ENCODE measurements at places on chromosomes 4 and X.

DNA sequence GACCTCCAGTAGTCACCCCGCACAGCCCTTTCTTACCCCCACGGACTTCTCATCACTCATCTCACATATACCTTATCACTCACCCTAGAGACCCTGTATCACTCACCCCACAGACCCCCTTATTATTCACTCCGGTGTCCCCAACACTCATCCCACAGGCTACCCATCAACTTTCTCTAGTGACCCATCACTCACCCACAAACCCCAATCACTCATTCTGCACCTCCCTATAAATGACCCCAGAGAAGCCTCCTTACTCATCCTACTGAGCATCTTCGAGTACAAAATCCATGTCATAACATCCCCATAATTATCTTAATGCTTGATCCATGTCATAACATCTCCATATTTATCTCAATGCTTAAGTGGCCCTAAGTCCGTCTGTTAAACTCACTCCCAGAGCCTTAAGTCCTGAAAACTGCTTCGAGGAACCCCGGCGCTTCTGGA, 934 bp downstream of the ZNF41 start:
- DNase-seq, result no peak

DNA sequence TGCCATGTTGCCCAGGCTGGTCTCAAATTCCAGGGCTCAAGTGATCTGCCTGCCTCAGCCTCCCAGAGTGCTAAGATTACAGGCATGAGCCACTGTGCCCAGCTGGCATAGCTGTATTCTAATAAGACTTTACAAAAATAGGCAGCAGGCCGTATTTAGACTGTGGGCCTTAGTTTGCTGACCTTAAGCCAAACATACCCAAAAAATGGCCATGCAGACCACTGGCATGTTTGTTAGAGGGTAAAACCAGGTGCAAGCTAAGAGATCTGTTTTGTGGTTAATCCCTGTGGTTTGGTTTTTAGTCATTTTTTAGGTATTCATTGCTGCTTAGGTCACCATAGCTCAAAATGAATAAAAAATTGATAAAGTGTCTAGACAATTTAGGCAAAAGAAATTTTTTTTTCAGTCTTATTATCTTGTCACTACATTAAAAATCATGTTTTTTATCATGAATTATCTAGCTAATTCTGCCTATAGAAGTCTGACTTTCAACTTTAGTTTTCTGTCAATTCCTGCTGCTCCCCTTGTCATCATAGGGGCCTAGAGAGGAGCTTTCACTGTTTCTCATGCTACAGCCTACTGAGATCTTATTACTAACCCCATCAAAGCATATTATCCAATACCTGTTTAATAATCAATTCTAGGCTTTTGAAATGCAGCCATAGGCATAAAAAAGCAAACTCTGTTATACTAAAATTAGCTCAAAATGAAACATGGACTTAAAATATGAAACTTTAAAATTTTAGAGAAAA, 7.5 kb upstream of the SPINK2 start:
- no peak for DNase-seq

GRCh38 chr4:5209862-5210261, 158.6 kb downstream of the STK32B start:
- no peak for DNase-seq

- no peak for DNase-seq
These were observed 1.8 kb upstream of the KLHL4 start for GRCh38 chrX:87515836-87516235.

DNA sequence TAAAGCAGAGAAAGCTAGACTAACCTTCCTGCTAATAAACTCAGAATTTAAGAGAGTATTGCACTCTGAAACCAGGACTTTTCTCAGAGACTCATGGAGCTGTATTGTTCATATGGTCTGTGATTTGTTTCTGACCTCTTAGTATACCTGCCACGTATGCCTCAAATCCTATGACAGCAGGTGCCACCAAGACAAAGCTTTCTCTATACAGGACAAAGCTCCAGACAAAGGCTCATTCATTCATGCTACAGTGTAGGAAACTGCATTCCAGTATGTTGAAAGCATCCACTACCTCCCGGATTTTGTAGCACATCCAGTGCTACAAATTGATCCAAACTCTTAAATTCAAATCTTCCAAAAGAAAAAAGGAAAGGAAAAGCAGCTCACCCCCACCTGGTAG, 178.3 kb downstream of the CHIC2 start:
- no peak for DNase-seq

- no peak for DNase-seq
These were observed 662 bp downstream of the APBB2 start for GRCh38 chr4:41213625-41214135.

- DNase-seq, result no peak
These were observed 2.5 kb downstream of the ARSJ start for GRCh38 chr4:113976741-113977525.

DNA sequence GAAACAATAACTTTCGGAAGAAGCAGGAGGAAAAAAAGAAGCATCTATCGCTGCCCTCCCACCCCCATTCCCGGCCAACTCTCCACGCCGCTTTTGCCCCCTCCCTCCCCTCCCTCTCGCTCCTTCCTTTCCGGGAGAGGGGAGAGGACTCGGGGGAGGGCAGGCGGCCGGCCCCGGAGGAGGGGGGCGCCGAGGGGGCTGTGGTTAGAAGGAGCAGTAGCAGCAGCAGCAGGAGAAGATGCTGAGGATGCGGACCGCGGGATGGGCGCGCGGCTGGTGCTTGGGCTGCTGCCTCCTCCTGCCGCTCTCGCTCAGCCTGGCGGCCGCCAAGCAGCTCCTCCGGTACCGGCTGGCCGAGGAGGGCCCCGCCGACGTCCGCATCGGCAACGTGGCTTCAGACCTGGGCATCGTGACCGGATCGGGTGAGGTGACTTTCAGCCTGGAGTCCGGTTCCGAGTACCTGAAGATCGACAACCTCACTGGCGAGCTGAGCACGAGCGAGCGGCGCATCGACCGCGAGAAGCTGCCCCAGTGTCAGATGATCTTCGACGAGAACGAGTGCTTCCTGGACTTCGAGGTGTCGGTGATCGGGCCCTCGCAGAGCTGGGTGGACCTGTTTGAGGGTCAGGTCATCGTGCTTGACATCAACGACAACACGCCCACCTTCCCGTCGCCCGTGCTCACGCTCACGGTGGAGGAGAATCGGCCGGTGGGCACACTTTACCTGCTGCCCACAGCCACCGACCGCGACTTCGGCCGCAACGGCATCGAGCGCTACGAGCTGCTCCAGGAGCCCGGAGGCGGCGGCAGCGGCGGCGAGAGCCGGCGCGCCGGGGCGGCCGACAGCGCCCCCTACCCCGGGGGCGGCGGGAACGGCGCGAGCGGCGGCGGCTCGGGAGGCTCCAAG, 1.3 kb downstream of the PCDH7 start:
- DNase-seq, result peak; percentile 26

DNA sequence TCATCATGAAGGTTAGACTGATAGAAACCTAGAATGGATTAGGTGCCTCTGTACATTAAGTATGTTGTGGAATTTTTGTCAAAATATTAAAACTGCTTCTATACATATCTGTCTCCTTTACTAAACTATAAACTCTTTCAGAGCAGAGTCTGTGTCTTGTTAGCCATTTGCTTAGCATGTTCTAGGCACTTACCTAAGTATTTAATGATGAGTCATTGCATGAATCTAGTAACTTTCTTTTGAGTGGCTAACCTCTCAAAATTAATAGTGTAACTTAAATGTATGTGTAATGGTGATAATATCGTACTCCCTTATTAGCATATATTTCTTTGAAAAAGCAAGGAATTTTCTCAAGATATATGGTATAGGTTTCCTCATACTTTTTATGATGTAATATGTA, 57.8 kb downstream of the RAP1GDS1 start:
- no peak for DNase-seq

- DNase-seq, result no peak
These were observed 184.4 kb upstream of the CASK start for GRCh38 chrX:42107495-42108488.

DNA sequence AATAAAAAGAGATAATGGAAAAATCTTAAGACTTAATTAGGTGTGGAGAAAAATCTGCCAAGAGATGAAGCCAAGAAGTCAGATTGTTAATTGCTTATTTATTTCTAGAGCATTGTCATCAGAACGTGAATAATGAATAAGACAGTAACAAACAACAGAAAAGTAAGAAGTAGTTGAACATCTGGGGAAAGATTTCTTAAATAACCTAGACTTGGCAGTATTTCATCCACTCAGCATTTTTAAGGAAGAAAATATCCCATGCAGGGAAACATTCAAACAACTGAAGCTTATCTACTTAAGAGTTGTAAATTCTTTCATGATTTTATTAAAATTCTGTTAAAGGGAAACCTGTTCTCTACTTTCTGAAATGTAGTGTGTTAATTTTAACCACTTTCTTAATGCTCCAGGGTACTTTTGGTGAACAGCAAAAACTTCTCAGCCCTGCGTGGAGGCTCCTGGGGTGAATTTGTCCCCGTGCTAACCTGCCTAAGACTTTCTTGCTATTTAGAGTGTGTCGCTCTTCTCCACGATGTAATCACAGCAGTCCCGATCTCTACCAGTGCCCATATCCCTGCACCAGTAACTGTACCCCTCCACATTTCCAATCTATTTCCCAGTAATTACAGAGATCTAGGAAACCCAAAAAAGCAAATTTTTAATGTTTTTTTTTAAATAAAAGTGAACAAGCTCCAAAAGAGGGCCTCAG, 124.6 kb downstream of the CORIN start:
- no peak for DNase-seq

GRCh38 chrX:132505116-132505515, 16.3 kb upstream of the MBNL3 start:
- no peak for DNase-seq

- peak; percentile 50 for DNase-seq
These were observed 882.4 kb downstream of the C4orf33 start for GRCh38 chr4:129978315-129978714.

GRCh38 chrX:30787012-30787411, 102.0 kb downstream of the TAB3 start:
- DNase-seq, result no peak

- DNase-seq, result no peak
These were observed 59.7 kb upstream of the TMEM164 start for GRCh38 chrX:109943092-109943739.

DNA sequence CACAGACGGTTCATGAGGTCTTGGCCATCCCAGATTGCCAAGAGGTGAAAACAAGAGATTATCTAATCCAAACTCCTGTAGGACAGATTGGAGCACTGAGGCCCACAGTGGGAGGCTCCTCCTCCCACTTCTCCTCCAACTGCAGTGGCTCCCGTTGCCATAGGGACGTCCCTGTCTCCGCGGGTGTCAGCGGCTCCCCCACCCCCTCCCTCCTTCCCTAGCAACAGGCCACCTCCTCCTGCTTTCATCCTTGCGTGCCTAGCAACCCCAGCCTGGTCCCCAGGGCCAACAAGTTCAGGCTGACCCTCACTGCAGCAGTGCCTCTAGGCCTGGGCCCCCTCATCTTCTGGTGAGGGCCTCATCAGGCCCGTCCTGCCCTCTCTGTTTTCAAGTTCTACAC, 6.8 kb upstream of the IQSEC2 start:
- peak; percentile 75 for DNase-seq

DNA sequence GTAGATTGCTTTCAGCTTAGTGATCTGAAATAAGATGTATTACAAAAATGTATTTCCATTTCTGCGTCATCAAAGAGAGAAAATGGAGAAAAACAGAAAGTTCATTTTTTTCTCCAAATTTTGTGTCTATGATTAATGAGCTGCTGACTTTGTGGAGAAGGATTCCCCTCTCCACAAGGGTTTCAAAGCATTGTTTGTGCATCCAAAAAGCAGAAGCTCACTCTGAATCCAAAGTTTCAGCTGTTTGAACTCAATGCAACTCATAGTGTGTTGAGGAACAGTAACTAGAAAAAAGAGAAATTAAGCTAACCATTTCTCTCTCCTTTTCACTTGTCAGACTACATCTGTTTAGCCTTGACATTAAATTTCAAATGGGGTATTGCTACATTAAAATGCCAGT, 62.9 kb upstream of the SLC7A11 start:
- DNase-seq, result no peak

DNA sequence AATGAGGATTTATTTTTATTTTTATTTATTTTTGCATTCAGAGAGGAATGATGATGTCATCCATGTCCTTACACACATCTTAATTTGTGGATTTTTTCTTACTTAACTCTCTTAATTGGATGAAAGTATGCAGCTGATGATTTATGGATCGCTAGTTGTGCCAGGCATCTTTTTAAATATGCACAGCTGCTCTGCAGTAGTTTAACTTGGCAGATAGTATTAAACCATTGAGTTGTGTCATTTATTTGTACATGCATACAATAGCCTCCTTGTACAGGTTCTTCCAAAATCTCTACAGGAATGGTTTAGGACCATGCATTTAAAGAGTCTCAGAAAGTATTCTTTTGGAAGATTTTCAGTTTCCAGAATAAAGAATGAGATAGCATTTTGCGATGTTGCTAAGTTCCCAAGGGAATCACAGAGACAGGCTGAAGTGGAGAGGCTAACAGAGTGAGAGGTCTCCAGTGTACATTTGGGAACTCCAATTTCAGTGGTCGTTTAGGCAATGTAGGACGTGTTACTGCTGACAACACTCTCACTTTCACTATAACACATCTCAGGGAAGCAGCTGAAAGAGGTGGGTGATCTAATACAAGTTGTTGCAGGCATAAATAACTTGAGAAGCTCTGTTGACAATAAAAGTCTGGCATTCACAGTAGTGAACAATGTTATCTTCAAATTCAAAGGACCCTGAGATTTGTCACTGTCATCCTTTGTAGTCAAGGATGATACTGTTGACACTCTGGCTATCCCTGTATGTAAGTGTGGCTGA, 49.9 kb upstream of the SCRG1 start:
- no peak for DNase-seq

GRCh38 chr4:74618659-74619058, 173.7 kb downstream of the AREG start:
- no peak for DNase-seq

DNA sequence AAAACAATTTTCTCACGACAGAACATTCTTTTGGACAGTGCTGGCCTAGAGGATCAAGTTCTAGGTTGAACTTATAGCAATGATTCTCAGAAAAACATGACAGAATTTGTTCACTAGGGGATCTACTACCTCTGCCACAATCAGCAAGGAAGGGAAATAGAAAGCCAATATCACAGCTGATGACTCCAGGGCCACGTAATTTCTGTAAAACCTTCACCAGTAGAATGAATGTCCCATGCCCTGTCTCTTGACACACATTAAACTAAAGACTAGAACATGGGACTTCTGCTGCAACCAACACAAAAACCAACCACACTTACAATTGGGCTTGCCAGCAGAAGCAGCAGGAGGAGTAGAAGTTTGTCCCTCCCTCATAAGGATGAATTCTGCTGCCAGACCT, 86.0 kb upstream of the NPFFR2 start:
- DNase-seq, result no peak

DNA sequence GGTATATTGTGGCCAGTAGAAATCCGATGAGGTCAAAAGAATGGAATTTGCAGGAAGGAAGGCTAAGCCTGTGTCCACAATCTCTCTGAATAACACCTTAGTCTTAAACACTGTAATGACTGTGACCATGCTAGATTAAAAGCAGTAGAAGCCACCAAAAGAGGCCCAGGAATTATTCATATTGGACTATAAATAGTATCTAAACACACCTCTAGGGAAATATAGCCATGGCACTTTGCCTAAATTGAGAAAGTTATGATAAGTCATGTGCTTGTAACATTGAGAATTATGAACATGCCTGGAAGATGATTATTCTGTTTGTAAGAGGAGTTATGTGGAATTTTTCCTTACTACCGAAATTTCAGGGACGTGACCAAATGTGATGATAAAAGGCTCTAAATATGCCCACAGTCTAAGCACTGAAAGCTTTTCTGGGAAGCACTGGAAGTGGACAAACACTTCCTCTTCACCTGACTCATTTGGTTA, 298.5 kb downstream of the KCTD8 start:
- DNase-seq, result no peak

GRCh38 chr4:38365748-38366310, 298.2 kb upstream of the KLF3 start:
- no peak for DNase-seq

GRCh38 chrX:40240844-40241243, 143.1 kb upstream of the BCOR start:
- DNase-seq, result peak; percentile 24

All from KBM-7 (cell line).